ENCODE measurements at places on chromosomes 7 and 10.

DNA sequence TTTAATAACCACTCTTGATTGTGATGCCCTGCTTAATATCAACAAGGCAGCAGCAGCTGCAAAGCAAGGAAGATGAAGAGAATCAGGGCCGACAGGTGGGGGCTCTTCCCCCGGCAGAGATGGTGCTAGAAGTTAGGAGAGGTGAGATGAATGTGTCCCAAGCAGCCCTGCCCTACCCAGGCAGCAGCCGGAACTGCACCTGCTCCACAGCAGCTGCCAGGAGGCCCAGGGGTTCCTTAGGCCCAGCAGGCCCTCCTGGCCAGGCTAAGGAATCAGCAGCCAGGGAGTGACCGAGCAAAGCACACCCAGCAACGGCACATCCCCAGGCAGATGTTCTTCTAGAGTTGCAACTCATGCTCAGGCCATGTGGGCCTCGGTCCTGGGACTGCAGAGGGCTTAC lies 17.9 kb downstream of the AFAP1L2 start:
- no peak overlapping the region for H3K4me3 ChIP-seq
- H3K36me3 ChIP-seq: peaks cover 5% of the 10 kb centered on the region
- peaks cover 10% of the 10 kb centered on the region for H3K27me3 ChIP-seq
- DNase-seq: no peak

DNA sequence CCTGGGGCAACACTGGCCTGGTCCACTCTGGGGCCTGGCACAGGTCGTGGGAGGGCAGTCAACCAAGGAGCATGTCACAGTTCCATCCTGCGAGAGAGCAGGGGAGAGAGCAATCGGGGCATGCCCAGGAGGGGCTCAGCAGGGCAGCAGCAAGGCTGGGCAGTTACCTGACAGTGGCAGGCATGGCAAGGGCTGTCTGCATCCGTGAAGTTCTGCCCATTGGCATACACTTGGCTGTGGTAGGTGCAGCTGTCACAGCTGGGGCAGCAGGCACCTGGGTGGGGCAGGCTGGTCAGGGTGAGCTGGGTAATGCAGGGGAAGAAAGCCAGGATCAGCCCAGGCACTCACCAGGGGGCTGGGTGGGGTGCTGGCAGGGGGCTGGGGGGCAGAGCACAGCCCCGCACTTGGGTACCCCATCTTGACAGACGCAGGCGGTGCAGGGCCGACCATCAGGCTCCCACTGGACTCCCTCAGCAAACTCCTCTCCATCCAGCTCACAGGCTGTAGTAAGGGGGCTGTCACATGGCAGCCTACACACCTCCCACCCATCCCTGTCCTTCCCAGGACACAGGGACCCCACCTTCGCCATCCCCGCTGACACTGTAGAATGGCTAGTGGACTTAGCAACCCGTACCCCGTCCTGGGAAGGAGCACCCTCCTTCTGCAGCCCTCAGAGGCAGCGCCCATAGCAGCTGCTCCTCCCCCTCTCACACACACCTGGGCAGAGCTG lies 17.8 kb downstream of the KCP start:
- peaks cover 14% of the 10 kb centered on the region for H3K27me3 ChIP-seq
- no peak overlapping the region for H3K27ac ChIP-seq
- DNase-seq: no peak
- no peaks in the 10 kb centered on the region for H3K4me1 ChIP-seq
- no peaks in the 10 kb centered on the region for H3K36me3 ChIP-seq

DNA sequence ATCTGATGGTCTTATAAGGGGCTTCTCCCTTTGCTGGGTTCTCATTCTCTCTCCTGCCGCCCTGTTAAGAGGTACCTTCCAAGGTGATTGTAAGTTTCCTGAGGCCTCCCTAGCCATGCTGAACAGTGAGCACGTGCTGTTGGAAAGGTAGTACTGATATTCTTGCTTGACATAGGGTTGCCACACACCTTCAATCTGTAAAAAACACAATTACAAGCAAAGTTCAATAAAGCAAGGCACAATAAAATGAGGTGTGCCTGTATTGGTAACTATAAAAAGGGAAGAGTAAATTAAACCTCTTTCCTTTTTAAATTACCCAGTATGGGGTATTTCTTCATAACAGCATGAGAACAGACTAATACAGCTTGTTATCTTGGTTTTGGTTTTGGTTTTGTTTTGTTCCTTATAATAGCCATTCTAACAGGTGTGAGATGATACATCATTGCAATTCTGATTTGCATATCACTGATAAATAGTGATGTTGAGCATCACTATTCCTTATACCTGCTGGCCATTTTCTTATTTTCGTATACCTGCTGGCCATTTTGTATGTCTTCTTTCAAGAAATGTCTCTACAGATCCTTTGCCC lies 164.9 kb upstream of the TRIM24 start:
- no peak overlapping the region for H3K4me3 ChIP-seq
- no peak for DNase-seq
- H3K4me1 ChIP-seq: peaks cover 1% of the 10 kb centered on the region
- H3K27ac ChIP-seq: no peak overlapping the region
- H3K36me3 ChIP-seq: no peaks in the 10 kb centered on the region

DNA sequence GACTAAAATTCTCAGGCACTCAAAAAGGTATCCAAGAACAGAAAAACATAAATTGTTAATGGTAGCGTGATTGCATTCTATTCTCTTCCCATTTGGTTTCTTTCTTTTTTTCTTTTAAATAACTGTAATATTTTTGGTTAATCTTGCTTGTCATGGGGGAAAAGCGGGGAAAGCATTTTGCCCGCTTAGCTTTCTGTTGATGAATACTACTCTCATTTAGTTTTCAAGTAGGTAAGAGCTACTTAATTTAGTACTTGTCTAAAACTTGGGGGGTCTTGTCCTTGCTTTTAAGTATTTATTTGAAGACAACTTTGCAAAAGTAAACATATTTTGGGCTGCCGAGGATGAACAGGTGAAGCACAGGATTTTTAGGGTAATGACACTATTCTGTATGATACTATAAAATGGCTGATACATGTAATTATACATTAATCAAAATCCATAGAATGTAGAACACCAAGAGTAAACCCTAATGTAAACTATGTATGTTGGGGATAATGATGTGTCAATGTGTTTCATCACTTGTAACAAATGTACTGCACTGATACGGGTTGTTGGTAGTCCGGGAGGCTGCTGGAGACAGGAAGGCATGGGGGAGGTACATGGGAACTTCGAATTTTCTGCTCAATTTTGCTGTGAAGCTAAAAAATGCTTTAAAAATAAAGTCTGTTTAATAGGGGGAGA lies 1.7 kb downstream of the TES start:
- DNase-seq: no peak
- H3K36me3 ChIP-seq: peaks cover 23% of the 10 kb centered on the region
- H3K27ac ChIP-seq: peak overlapping the region; percentile 92
- peaks cover 50% of the 10 kb centered on the region for H3K4me1 ChIP-seq
- H3K27me3 ChIP-seq: no peaks in the 10 kb centered on the region
- peak overlapping the region; percentile 85 for H3K4me3 ChIP-seq
